ENCODE measurements at places on chromosomes 2 and 18.

DNA sequence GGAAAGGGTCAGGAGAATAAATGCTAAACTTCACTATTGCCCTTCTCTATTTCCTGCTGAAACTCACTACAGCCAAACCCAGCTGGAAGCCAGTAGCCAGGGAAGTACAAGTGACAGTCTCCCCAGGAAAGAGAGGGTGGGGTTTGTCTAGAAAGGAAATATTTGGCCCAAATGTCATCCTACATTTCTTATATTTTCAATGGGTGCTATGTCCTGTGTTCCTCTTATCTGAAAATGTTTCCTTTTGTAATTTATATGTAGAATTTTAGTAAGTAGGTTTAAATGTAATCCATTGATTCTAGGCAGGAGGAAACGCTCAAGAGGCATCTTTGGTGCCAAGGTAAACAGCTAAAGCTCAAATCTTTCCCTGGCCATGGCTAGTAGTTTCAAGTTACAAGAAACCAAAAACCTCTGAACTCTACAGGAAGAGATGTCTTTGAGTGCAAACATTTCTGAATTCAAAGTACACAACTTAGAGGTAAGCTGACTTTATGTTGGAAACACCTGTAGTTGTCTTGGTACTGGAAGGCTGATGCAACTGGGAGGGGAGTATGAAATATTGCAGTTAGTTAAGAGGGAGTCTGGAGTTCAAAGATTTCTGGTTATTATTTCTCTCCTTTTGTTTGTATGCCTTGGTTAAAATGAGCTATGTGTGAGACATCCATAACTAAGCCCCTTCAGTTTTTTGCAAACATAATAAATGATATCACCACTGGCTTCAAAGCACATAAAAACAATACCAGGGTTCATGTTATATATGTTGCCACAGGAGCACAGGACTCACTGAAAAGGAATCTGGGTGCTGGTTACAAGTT lies 356.1 kb upstream of the ZC3H15 start:
- DNase-seq: no peak

DNA sequence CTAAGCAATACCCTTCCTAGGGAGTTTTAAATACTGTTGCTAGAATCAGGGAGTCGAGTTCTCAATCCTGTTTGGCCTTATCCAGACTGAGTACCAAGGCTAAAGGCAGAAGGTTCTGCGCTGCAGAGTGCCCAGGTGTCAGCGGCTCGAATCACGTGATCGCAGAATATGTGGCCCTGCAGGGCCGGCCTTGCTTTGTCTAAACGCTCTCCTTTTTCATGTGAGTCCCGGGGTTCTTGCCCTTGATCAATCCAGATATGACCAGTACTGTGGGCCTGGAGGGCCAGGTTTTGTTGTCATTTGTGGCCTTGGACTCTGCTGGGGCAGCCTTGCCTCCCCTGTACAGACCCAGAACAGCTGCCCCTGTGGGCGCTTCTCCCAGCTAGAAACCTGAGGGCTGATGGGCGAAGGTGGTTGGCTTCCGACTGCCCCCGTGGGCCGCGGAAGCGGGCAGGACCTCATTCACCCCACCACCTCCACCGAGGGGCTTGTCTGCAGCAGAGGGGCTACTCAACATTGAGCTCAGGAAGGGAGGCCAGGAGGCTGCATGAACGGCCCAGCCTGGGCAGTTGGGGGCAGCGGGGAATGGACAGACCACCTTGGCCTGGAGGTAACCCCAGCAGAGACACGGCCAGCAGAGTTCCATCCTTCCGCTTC lies 225.0 kb downstream of the ALPK2 start:
- no peak for DNase-seq

DNA sequence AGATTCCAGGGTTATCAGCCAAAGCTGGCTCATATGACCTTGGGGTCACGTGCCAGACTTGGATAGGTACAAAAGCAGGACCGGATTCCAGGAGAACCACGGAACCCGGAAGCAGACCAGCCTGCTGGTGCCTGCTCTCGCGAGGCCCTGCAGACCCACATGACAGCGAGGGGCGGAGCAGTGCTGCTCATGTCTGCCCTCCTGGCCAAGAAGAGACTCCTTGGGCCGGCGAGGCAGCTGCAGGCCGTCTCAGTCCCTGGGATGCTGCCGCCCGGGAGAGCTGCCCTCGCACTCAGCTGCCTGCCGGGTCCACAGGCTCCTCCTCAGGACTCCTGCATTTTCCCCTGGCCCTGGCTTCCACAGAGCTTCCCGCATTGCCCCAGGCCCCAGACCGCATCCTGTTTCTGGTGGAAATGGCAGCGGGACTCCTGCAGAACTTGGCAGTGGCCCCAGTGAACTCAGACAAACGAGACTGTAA lies 739.5 kb downstream of the SOCS6 start:
- no peak for DNase-seq

GRCh38 chr2:168545439-168546082 lies 89.5 kb downstream of the CERS6 start:
- DNase-seq: no peak

GRCh38 chr18:45785134-45785533 lies 40.3 kb upstream of the SIGLEC15 start:
- peak; percentile 17 for DNase-seq

Measured in activated CD4-positive, alpha-beta T cell treated with anti-CD3 and anti-CD28 coated beads for 36 hours (primary cell).